Fibroblast of villous mesenchyme (primary cell): ENCODE measurements at places on chromosomes 3 and 15. TPM values are rescaled to one million over a fixed set of nuclear protein-coding genes. Genes with fewer than 3 reads are reported as not detected.

DNA sequence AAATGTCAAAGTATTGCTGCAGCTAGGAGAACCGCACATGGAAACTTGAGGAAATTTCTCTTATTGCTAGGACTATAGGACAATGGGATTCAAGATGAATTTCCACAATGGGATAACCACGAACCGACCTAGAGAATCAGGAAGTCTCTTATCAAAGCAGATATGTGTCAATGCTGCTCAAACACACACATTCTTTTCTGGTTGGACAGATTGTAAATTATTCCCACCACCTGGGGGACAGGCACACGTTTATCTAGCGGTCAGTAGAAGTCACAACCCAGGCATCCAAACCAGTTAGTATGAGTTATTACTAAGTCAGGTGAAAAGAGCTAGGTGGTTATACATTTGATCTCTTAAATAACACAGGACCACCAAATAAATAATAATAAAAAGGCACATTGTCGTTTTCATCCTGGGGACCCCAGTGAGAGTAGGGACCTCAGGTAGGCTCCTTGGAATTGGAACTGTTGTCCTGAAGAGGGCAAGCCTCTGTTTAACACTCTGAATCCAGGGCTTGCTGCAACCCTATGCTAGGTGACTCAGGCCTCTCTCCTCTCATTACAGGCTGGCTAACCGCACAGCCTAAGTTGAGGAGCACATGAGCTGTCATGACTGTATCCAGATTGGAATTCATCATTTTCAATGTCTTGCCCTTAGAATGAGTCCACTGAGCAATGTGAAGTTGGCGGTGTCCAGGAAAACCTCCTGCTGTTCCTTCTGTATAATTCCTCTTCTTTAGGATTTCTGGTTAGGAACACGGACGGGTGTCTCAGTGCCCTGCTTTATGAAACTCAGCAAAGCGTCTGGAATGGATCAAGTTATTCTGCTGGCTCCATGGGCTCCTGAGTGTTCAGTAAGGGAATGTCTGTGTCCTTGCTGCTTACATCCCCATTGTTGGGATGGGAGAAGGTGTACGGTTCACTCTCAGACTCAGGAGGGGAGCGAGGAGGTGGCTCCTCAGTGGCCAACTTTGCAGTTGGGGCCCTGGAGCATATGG lies 59.0 kb downstream of the CLEC3B start:
- DNase-seq = peak; percentile 83

DNA sequence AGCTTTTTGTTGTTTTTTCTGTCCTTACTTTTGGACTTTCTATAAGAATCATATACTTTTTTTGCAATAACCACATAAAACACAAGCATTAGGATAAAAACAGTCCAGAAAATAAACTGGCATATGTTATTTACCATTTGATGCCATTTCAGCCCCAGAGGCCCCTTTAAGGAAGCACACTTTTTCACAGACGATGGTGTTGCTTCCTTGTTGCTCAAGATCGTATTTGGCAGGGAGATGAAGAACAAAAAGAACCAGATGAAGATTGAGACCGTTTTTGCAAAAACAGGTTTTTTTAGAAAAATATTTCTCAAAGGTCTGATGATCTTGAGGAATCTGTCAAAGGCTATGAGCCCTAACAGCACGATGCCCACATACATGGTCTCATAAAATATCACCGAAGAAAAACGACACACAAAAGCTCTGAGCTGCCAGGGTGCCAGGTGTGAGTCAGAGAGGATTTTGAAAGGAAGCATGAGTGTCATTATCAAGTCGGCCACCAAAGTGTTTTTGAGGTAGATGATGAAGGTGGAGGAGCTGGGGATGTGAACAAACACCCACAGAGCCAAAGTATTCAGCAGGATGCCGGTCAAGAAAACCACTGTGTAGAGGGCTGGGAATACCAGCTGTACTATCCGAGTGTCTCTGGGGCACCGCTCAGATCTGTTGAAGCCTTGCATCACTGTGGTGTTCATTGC lies 902 bp downstream of the P2RY13 start:
- DNase-seq = no peak

GRCh38 chr15:39248204-39248603 lies 332.7 kb upstream of the THBS1 start:
- DNase-seq = peak; percentile 43

DNA sequence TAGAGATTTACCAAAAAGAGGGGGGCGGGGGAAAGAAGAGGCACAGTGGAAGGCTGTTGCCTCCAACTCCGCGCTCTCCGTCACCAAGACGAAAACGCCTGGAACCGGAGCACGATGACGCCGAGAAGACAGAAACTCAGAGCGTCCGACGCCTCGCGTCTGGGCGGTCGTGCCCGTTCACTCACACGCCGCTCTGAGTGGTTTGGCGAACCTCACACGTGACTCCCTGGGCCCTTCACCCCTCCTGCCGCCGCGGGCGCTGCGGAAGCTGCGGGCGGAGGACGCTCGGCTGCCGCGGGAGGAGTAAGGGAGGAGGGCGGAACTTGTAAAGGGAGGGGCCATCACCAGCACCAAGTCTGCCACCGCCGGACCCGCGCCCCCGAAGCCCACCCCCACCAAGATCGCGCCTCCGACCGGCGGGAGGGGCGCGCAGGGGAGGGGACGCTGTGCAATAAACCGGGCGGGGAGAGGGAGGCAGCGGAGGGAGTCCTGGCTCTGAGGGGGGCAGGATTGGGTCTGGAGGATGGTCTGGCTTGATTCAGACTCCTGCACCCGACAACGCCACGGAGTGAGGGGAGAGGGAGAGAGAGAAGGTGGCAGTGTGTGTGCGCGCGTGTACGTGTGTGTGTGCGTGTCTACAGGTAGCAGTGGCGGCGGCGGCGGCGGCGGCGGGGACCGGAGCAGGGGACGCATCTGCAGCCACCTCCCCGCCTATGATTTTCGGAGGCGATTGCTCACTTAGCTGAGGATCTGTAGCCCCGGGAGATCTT lies 1.9 kb upstream of the NLGN1 start:
- peak; percentile 67 for DNase-seq

GRCh38 chr3:41794748-41795589 lies 166.9 kb downstream of the ULK4 start:
- no peak for DNase-seq

DNA sequence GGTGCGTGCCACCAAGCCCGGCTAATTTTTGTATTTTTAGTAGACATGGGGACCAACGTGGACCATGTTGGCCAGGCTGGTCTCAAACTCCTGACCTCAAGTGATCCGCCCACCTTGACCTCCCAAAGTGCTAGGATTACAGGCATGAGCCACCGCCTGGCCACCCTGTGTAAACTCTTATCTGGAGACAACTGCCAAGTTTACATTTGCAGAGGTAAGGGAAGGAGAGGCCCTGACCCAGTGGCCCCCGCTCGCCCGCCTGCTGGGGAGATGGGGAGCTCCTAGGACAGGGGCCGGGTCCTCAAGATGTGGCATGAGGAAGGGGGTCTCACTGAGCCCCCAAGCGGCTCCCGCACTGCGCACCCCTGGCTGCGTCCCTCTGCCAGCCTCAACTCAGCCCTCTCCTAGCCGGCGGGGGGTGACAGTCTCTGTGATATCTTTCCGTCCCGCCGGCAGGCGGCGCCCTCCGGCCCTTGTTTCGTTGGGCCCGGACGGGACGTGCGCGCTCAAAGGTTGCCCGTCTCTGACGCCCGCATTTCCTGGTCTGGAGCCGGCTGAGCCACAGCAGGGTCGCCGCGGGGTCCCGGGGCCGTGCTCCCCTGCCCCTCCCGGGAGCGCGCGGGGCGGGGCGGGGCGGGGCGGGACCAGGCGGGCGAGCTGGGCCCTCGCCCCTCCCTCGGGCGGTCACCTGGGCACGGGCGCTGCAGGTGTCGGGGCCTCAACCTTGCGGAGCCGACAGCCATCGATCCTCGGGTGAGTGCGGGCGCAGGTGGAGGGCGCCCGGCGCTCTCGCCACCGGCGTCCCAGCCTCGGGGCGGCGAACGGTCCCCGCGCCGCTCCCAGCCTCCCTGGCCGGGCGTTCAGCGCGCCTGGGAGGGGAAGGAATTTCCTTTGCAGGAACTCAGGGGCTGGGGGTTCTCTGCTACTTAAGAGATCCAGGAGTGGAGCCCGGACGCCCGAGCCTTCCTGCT lies at the start of gene GPR160:
Gene GPR160 (plus strand): TSS at position 533 of the 971 bp plus-strand sequence. CDS start 45,978 bp downstream, outside the sequence.
- DNase-seq = peak; percentile 42

Gene DIPK2A
- total RNA-seq = 28.0 and 44.9 TPM in 2 replicates

Gene DUOX1
- total RNA-seq = not detected in 2 replicates
